ENCODE measurements at places on chromosomes 11 and 22. TPM values are rescaled to one million over a fixed set of nuclear protein-coding genes. Genes with fewer than 3 reads are reported as not detected.

Gene B4GAT1
- 7.7 TPM for total RNA-seq

- no peak for DNase-seq
Observed at GRCh38 chr11:130452940-130453339, 4.5 kb downstream of the ADAMTS15 start.

- DNase-seq: no peak
Observed at GRCh38 chr11:133955945-133956421, 785 bp downstream of the IGSF9B start.

DNA sequence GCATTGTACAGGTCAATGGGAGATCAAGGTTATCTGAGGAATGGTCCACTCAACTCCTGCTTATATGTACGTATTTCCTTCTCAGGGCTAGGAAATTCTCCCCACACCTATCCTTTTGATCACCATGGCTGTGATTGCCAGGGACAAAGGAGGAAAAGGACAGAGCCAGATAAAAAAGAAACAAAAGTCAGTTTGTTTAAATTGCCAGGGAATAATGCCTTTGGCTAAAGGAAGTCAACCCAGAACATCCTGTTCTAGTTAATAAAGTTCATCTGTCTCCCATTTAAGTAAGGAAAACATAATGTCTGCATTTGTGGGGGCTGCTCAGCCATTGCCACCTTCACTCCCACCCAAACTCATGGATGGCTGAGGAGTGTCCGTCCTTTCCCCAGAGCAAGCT is 124.7 kb downstream of the ME3 start:
- DNase-seq: no peak

Gene MAJIN
- not detected for total RNA-seq

DNA sequence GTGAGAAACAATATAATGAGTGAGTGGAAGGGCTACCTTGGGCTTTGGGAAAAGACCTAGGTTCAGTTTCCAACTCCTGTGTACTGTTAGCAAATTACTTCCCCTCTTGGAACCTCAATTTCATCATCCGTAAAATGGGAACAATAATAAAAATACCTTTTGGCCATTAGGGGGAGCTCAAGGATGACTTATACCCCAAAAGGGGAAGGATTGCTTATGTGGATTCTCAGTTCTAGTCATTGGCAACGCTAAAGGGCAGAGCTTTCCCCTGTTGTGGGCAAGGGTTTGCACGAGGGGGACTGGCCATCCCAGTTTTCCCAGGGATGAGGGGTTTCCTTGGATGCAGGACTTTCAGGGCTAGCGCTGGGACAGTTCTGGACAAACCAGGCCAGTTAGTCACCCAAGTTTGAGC is 3.1 kb upstream of the COMMD9 start:
- DNase-seq: peak; percentile 43

- no peak for DNase-seq
Observed at GRCh38 chr11:41622707-41623359, 163.4 kb upstream of the LRRC4C start.

GRCh38 chr11:67780056-67780455 is 105.6 kb upstream of the ALDH3B2 start:
- no peak for DNase-seq

DNA sequence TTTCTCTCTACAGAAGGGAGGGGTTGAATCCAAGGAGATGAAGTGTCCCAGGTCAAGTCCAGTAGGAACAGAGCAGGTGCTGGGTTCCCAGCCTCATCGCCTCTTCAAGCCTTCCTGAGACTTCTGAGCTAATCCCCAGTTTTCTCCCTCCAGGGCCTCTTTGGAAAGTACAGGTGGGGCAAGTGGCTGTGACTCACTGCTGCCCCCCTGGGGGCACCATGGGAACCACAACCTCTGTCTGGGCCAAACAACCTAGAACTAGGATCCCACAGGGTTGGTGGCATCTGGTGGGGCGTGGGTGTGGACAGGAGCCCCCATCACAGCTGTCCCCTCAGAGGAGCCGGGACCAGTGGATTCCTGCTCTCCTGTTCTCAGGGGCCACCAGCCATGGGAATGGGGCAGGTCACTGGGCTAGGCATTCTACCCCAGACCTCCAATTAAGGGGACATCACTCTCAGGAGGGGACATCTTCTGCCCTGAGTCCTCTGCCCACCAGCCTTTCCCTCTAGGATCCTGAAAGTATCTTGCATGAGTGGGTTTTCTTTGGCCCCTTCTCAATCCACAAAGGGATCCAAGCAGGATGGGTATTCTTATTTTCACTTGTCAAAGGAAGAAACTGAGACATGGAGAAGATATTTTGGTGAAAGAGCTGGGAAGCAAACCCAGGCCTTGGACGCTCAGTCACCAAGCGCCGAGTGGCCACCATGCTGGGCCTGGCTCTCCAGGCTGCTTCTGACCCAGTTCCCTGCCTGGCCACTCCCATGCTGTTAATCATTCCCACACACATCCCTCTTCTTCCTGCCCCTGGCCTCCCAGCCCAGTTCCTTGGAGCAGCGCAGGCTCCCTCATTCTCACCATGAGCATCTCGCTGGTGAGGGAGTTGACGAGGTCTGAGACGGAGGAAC is 23.8 kb downstream of the LRRC10B start:
- peak; percentile 48 for DNase-seq

- no peak for DNase-seq
Observed at GRCh38 chr11:14971865-14972580, at the start of gene CALCA. CALCA (minus strand) TSS chr11:14972351; CDS start chr11:14971192, 1,159 bp downstream.

- no peak for DNase-seq
Observed at GRCh38 chr11:10824888-10825287, 16.2 kb upstream of the EIF4G2 start.

GRCh38 chr11:122981388-122982264 is at the start of gene BSX:
BSX (minus strand) TSS chr11:122981834; CDS start chr11:122981671, 163 bp downstream.
- peak; percentile 8 for DNase-seq

Gene FGF4
- not detected for total RNA-seq

GRCh38 chr11:76266286-76267100 is 60.2 kb upstream of the WNT11 start:
- peak; percentile 93 for DNase-seq

- peak; percentile 73 for DNase-seq
Observed at GRCh38 chr11:57249384-57250319, 12.6 kb upstream of the APLNR start.

Gene IL10RA
- not detected for total RNA-seq

GRCh38 chr11:66020618-66021357 is 5.5 kb downstream of the CATSPER1 start:
- DNase-seq: peak; percentile 67

Gene C1QTNF5
- 0.90 TPM for total RNA-seq

- DNase-seq: no peak
Observed at GRCh38 chr11:87019613-87020271, 18.0 kb upstream of the TMEM135 start.

- DNase-seq: no peak
Observed at GRCh38 chr11:134655189-134655989, 243.3 kb upstream of the B3GAT1 start.

GRCh38 chr11:78292109-78292803 is 103.5 kb downstream of the USP35 start:
- DNase-seq: no peak

DNA sequence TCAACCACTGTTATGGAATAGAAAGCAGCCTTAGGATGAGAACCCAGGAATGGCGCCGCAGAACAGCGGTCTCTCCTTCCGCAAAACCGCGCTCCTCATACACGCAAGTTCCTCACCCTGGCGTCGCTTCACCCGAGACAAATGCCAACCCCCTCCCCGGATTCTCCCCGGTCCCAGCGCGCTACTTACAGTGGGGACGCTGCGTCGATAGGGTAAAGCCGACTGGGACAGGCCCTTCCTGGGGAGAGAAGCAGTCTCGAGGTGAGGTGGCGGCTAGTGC is 287 bp downstream of the RPS13 start:
- no peak for DNase-seq

GRCh38 chr22:45677063-45677462 is 5.4 kb downstream of the ATXN10 start:
- no peak for DNase-seq

DNA sequence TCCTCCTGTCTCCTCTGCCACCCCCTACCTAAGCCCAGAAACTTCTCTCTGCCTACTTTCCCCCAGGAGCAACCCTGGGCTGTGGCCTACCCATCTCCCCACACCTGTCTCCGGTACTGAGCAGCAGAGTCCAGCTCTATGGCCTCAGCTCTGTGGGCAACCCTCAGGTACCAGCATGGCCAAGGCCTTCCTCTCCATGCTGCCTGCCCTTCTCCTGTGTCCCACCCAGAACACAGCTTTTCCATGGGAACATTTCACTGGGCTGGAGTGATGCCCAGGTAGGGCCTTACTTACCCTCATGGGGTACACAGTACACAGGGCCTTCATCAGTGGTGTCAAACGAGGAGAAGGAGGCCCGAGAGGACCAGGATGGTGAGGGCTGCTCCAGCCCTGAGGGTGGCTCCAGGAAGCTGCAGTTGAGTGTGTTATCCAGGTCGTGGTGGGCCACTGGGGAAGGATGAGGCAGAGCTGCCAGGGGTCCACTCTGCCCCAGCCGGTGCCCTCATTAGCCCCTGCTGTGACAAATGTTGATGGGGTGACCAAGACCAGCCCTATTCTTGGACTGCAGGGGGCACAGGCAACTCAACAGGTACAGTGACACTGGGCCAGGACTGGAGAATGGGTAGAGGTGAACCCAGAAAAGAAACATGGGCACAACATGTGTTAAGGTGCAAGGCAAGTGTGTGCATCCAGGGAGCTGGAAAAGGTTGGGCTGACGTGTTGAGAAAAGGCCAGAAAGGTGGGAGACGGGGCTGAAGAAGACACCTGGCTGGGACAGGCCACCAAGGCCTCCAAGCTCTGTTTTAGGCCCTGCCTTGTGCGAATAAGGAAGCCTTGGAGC is 10.3 kb downstream of the SCARF2 start:
- DNase-seq: no peak

Gene TNNT3
- not detected for total RNA-seq

GRCh38 chr11:60127311-60127811 is 38.9 kb downstream of the MS4A2 start:
- peak; percentile 82 for DNase-seq

GRCh38 chr11:96470521-96470920 is 80.7 kb downstream of the JRKL start:
- DNase-seq: peak; percentile 58

Gene SULT4A1
- total RNA-seq: under 0.01 TPM

Gene FIBIN
- total RNA-seq: 14.2 TPM

DNA sequence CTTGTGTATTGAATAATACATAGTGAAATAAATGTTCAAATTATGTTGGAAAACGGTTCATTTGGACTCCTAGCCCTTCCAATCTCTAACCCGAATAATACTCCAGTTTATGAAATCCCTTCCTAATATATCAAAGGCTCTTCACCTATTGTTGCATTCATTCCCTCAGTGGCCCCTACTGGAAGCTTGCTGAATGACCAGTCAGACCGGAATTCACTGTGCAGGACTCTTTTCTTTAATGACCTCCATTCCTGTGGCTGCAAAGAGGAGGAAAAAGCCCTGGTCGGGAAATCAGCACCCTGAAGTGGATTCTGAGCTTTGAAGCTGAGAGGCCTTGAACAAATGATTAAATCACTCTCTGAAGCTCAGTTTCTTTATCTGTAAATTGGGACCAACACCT is 19.1 kb upstream of the RCN1 start:
- peak; percentile 43 for DNase-seq

DNA sequence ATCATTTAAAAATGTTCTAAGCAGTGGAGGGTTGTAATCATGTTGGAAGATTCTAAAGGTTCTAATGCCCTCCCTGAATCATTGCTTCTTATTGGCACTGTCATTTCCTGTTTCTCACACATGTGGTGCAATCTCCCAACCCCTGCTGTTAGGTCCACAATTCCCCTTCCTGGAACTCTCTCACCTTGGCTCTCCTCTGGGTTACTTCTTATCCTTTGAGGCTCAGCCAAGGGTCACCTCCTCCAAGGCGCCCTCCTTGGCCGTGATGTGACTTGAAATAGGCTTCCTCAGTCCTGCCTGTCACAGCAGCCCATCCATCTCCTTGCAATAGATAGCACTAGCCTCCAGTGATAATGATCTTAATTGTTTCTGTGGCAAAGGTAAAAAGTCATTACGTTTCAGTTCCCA is 149.8 kb downstream of the TTC17 start:
- peak; percentile 93 for DNase-seq

DNA sequence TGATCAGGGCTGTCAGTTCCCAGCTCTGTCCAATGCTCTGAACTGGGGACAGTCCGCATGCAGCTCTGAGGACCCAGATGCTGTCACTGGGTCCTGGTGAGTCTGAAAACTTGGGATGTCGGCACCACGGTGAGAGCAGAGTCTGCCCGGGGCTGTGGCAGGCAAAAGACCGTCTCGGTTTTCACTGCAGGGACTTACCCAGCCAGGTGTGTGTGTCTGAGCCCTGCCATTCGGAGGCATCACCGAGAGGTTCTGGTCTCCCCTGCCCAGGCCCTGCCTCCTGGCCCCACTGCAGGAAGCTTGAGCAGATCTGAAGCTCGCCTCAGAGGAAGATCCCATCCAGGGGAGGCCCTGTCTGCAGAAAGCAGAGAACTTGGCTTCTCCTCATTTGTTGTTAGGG is 5.2 kb downstream of the TP53AIP1 start:
- DNase-seq: no peak

DNA sequence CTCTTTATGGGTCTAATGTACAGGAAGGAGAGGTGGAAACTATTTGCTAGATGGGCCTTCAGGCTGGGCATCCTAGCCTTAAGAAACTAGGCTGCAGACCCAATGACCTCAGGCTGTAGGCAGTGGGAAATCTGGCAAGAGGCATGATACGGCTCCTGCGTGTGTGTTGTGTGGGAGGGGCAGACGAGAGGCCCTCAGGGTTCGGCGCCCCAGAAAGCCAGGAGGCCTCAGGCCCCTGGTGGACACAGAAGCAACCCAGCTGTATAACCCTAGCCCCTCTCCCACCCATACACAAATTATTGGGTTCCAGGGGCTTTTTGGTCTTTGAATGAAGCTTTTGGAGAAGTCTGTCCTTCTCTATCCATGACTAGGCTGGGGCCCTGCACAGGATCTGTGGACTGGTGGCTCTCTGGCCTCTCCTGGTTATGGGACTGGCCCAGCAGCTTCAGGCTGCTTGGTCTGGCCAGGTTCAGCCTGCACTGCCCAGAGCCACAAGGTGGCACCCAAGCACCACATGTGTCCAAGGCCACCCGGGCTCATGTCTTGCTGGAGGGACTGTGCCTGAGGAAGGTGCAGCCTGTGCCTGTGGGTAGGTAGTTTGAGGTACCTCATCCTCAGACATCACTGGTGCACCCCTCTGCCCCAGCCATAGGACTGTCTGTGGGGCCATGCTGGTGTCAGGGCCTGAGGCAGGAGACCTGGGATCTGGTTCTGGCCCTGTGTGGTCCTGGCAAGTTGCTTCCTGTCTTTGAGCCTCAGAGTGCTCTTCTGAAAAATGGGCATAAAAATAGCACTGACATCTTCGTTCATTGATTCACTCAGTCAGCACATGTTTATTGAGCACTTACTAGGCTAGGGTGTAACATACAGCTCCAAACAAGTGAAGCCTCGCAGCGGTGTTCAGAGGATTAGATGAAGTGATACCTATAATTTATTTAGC is 87.5 kb downstream of the RRM1 start:
- peak; percentile 52 for DNase-seq

DNA sequence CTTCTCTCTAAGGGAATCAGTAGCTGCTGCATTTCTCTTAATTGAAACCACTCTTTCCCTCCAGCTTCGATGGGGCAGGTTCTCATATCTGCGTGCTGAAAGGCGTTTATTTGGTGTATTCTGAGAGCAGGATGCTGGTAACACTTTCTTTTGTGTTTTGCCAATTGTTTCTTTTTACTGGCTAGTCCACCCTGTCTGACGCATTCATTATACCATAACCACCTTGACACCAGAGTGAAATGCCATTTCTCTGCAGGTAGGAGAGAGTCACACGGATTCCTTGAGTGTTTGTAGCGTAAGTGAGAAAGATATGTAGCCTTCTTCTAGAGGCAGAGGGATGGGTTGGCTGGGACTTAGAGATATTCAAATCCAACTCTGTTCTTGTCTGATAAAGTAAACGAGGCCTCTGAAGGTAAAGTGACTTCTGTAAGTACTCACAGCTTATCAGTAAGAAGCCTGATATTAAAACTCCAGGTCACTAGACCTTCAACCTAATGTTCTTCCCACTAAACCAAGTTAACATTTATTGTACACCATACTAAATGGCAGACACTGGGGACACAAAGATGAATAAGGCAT is 21.4 kb downstream of the CD44 start:
- no peak for DNase-seq
